Activated T-cell treated with anti-CD3 and anti-CD28 coated beads for 1 hour (primary cell): ENCODE measurements at places on chromosomes 13 and 19.

- no peak for DNase-seq
Measured at GRCh38 chr13:20528452-20528851, 2.8 kb upstream of the CRYL1 start.

- DNase-seq: no peak
Measured at GRCh38 chr13:113187883-113188665, 20.4 kb downstream of the PCID2 start.

DNA sequence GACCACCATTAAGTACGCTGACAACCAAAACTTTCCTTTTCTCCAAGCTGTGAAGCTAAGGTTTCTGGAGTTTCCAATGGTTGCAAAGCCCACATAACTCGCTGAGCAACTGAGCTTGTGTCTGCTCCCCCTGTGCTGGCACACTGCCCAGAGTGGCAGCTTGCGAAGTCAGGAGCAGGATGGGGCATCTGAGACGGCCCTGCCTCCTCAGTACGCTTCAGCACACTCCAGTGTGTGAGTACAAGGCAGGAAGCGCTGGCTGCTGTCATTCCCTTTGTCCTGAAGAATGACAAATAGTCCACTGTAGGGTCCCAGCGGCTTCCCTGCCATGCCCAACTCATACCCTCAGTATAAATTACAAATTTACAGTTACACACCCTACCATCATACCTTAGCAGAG is 51.5 kb downstream of the SKA3 start:
- DNase-seq: no peak

DNA sequence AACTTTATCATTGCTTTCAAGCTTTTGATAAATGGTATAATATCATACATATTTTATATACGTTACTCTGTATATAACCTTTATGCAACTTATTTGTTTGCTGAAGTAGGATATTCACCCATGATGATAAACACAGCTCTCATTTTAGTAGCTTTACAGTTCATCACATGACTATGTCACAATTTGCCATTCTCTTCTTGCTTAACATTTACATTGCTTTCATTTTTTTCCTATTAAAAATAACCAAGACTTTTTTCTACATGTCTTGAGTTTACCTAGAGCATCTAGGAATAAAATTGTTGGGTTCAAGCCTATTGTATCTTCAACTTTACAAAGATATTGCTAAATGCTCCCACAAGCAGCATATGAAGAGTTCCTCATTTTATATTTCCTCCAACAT is 54.0 kb downstream of the KCNRG start:
- DNase-seq: no peak

- no peak for DNase-seq
Measured at GRCh38 chr13:79837741-79838450, 356.9 kb downstream of the NDFIP2 start.

- no peak for DNase-seq
Measured at GRCh38 chr13:95226050-95226449, 75.2 kb downstream of the ABCC4 start.

- DNase-seq: no peak
Measured at GRCh38 chr13:100128838-100129237, 39.9 kb downstream of the PCCA start.

DNA sequence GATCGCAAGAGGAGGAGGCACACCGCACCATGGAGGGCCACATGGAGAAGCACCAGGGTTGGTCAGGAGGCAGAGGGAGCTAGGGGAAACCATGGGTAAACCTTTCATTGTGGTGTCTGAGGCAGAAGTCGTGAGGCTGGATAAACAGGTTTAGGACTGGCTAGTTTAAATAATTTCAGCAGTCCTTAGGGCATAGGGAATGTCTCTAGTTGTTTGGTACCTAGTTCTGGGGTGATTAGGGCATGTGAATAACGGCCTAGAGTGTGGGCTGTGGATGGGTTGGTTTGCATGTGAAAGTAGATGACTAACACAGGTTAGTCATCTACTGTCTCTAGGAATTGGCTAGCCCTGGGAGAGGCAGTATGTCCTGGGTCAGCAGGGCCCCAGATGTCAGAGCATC is 102.3 kb downstream of the STOML3 start:
- DNase-seq: no peak

DNA sequence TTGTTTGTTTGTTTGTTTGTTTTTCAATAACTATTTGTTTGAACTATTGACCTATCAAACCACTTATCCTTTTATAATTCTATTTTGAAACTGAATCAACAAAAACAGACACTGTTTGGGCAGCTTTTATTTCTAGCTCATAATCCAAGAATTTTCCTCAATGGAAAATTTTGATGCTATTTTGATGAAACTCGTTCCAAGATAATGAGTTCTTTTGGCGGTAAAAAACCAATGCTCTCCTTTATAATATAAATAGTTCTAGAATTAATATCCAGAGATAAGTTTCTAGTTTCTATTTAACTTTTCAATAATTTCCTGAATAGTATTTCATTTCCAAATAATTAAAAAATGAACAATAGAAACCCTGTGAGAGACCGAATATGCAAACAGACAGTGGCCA is 146.5 kb upstream of the EDNRB start:
- no peak for DNase-seq
